Stimulated activated CD8-positive, alpha-beta memory T cell treated with anti-CD3 and anti-CD28 coated beads, Interleukin-4, amount 100 ng/mL, for 1 hour (primary cell): ENCODE measurements at places on chromosomes 7 and 10.

DNA sequence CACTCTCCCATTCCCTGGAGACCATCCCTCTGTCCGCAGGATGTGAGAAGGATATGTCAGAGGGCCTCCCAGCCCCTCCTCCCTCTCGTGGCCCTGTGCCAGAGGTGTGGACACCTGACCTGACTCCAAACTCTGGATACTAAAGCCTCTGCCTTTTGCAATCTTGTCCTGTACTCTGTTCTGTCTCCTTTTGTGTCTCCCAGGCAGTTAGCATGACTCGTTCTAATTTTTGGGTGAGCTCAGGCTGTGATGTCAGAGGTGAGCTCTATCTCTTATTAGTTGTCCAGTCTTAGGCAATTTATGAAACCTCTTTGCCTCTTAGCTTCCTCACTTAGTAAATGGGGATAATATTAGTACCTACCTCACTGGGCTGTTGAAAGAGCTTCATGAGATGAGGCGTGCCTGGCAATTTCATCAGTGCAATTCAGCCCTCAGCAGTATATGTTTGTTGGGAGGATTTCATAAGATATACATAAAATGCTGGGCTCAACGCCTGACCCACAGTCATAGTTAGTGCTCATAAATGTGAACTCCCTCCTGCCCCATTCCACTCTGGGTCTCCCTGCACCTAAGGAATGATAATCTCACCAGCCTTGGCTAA is 10.9 kb downstream of the MARVELD1 start:
- DNase-seq = no peak

- no peak for DNase-seq
These were observed 17.3 kb upstream of the CSGALNACT2 start for GRCh38 chr10:43120929-43121314.

GRCh38 chr10:22978918-22979317 is 51.1 kb downstream of the ARMC3 start:
- DNase-seq = no peak

GRCh38 chr10:4108693-4109092 is 323.7 kb upstream of the KLF6 start:
- no peak for DNase-seq
